Type B pancreatic cell (in vitro differentiated cells): ENCODE measurements at places on chromosomes 13 and 19. TPM values are rescaled to one million over a fixed set of nuclear protein-coding genes. Genes with fewer than 3 reads are reported as not detected.

Gene TEAD2
- 28.9 and 116 TPM in 2 replicates for total RNA-seq

GRCh38 chr13:44484562-44485138 is 91.5 kb downstream of the TSC22D1 start:
- no peak for DNase-seq

DNA sequence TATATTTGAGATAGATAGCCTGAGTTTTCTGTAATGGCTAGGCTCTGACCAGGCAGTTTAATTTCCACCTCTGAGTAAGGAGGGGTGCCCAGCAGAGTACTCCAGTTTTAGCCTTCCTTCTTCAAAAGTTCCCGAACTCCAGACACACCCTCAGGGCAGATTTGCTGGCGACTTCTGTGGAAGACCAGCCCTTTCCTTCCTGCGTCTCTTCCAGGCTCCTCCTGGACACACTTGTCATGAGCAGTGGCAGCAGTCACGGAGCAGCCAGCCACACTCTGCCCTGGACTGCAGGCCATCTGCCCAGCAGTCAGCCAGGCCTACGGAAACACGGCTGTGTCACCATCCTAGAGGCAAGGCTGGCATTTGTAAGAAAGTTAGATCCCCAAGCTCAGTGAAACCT is 6.6 kb upstream of the FLT1 start:
- no peak for DNase-seq

DNA sequence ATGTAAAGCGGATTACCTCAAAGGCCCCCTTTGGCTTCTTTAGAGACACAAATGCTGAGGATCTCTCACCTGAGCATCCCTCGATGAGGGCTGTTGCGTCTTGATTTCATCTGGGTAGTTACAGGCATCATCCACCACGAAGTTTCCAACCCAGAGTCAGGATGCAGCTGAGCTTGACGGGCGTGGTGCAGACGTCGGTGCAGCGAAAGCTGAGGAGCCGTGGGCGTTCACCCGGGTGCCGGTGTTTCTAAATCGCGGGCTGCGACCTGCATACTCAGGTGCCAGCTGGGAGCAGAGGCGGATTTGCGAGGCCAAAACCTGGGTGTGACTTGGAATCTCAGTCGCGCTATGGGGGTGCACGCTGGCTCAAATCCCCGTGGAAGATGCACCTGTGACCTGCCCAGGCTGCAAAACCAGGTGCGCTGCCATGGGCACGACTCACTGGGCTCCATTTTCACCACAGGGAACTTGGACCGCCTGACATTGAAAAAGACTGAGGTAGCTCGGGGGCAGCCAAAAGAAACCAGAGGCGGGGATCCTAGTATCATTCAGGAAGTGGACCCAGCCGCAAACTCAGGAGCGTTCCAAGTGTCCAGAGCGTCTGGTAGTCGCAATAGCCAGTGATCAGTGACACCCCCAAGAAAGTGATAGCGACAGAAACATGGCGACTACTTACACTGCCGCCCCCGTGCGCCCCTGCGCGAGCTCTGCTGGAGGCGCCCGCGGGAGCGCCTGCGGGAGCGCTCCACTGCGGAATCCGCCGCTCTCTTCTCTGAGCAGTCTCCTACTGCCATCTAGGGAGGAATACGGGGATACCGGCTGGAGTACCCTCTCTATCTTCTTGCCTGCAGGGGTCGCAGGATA is 36.4 kb upstream of the IGFL4 start:
- DNase-seq: peak; percentile 82

DNA sequence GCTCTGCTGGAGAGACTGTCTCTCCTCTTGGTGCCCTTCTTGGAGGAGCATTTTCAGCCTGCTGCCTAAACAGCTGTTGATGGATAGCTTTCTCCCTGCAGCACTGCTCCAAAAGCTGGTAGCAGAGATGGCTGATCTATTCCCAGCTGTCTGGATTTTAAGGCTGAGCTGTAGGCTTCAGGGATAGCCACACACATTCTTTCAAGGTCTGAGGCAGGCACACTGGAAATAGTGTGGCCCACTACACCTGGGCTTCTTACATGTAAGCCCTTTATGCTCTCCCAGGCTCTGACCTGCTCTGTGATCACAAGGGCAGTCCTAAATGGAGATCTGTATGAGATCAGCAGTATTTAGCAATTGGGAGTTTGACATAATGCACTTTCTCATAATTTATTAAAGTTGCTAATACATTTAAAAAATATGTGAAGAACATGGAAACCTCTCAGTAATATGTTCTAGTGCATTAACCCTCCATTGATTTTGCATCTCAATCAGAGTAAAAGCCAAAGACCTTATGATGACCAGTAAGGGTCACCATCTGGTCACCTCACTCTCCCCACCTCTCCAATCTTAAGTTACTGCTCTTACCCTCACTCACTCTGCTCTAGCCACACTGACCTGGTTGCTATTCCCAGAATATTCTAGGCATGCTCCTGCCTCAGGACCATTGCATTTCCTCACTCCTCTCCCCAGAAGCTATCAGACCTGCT is 91.6 kb downstream of the MBNL2 start:
- DNase-seq: no peak

DNA sequence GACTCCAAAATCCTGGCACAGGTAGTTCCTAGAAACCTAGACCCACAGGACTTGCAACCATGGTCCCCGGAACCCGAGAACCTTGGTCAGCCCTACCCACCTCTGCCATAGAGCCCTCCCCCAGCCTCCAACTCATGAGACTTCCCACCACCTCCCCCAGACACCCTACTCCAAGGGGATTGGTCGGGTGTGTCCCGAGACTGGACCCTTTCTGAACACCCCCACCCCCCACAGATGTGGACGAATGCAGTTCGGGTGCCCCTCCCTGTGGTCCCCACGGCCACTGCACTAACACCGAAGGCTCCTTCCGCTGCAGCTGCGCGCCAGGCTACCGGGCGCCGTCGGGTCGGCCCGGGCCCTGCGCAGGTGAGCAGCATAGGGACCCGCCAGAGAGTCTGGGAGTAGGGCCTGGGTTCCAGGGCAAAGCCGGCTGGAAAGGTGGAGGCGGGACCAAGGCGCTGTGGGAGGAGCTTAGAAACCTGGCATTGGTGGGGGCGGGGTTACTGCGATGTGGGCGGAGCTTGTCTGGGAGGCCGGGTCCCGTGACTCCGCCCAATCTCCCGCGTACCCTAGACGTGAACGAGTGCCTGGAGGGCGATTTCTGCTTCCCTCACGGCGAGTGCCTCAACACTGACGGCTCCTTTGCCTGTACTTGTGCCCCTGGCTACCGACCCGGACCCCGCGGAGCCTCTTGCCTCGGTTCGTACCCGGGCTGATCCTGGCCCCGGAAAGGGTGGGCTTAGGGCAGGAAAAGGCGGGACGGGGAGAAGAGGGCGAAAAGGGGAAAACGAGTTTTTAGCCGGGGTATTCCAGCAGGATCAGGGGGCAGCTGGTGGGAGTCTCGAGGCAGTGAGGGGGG is 11.9 kb downstream of the LTBP4 start:
- DNase-seq: no peak

DNA sequence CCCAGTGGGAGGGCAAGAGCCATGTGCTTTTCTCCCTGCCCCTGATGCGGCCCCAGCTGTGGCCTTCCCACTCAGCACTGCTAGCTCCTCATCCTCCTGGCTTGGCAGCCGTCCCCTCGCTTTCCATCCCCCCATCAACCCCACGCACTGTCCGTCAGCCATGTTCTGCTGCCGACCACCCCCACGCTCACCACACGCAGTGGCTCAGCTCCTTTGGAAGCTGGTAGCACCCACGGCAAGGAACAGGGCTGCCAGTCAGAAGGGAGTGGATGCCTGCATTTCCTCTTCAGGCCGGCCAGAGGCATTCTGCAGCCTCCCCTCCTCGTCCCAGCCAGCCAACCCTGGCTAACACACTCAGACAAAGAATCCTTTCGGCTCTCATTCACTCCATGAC is 6.3 kb downstream of the CALM3 start:
- no peak for DNase-seq

DNA sequence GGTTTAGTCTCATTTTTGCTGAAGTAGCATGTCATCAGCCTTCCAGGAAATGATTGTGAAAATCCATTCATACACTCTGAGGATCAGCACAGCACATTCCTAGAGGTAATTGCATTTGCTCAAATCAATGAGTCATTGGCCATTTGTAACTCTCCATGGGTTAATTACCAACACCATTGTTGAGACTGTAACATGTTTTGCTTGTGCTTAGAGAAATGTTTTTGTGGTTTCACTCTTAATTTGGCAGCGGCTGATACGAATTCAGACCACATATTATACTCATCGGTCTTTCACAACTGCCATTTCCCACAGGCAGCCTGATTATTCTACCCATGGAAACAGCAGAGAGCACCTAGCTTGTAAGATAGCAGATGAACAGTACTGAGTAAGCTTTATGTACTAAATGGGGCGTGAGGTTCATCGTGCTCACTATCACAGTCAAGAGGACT is 110.3 kb downstream of the NHLRC3 start:
- no peak for DNase-seq

DNA sequence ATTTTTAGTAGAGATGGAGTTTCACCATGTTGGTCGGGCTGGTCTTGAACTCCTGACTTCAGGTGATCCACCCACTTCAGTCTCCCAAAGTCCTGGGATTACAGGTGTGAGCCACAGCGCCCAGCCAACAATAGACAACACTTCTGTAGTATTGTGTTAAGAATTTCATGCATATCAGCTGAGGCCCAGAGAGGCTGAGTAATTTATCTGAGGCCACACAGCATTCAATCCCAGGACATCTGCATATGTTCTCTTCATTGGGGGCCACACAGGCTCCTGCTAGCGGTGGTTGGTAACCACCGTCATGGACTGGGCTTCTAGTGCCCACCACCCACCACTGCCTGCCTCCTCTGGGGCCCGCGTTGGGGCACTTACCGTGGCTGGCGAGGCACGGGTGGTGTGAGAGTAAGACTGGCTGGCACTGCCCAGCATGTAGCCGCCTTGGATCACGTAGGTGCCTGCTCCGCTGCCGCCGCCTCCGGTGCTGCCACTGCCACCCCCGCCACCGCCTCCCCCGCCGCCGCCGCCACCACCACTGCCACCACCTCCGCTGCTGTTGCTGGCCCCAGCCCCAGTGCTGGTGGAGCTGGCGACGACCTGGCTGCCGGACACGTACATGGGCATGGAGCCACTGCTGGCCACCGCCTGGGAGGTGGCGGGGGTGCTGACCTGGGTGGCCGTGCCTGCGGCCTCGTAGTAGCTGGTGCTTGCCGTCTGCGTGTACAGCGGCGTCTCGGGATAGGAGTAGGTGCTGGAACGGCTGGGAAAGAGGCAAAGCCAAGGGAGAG is 20.3 kb downstream of the DCAF15 start:
- no peak for DNase-seq

Gene ICAM4
- total RNA-seq: 2.8 and 5.3 TPM in 2 replicates

DNA sequence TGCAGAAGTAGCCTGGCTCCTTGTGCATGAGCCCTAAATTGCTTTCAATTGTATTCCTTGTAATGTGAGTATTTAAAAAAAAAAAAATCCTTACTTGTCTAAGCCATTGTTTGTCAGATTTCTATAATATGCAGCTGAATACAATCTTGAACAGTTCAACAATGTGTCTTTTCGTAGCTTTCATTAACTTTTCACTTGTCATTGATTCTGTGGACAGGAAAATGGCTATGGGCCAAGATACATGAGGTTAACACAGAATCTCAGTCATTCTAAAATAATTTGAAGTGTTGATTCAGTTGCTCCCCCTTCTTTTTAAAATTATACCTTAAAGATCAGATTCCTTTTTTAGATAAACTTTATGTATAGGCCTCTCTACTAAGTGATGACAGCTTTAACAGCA is 395.8 kb upstream of the KLF12 start:
- DNase-seq: no peak

DNA sequence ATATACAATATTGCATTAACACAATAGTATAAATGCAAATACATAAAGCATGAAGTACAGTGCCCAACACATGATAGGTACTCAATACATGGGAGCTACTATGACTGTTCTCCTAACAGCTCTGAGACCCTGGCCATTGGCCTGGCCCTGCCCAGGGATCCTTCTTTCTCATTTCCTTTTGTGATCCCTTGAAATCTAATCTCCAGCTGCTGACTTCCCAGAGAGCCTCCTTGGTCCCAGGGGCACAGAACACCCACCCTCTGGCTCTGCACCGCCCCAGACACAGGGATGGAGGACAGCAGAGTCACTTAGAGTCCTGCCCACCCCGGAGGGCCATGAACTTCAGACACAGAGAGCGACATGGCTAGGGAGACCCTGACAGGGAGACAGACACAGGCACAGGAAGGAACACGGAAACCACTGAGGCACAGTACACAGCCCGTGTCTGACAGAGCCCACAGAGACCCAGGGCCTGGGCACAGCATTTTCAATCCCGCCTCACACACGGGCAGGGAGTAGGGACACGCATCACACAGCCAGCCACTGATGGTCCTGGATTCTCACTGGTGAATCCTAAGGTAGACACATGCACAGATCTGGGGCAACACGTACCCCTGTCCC is 4.2 kb upstream of the SYCN start:
- DNase-seq: no peak

- no peak for DNase-seq
These were observed 32.6 kb upstream of the IGFL4 start for GRCh38 chr19:46073268-46073922.

DNA sequence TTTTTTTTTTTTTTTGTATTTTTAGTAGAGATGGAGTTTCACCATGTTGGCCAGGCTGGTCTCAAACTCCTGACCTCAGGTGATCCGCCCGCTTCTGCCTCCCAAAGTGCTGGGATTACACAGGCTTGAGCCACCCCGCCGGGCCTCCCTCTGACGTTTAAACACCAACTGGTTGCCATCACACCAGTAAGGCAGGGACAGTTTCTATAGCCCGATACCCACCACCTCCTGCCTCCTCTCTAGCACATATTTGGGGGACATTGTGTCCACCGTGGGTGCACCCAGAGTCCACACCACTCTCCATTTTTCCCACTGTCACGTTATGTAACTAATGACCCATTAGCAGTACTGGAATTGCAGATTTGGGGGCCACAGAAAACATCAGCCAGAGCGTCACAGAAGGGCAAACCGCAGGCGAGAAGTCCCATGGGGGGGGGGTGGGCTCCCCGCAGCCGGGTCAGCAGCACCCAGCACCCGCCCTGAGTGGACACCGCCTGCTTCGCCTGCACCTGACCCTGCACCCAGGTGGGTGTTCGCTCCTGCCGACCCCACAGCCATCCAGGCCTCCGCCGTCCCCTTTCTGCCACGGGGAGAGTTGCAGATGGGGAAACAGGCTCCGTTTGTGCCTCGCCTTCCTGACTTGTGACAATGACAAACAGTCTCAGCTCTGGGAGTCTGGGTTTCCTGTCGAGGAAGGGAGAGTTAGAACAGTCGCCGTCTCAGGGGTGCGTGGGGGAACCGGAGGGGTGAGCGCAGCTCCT is 3.6 kb downstream of the ONECUT3 start:
- no peak for DNase-seq

DNA sequence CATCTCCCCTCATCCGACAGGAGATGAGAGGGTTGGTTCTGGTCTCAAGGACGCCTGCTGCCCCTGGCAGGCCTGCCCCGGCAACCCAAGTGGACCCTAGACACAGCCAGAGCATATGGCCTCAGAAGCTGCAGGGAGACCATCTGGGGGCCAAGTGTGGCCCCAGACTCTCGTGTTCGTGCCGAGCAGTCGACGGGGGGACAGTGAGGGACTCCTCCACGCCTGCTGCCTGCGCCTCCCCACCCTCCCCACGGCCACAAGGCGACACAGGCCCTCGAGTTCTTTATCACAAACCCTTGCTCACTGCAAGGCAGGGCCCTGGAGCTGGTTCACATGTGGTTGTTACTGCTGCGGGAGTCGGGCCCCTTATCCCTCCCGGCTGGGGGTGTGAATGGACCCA is 9.3 kb downstream of the CAPS start:
- DNase-seq: no peak
